ENCODE measurements at places on chromosomes 11 and 22.

GRCh38 chr11:121996574-121996973 is 119.4 kb downstream of the BLID start:
- DNase-seq, result no peak

GRCh38 chr11:34600339-34601084 is 20.4 kb upstream of the EHF start:
- no peak for DNase-seq

DNA sequence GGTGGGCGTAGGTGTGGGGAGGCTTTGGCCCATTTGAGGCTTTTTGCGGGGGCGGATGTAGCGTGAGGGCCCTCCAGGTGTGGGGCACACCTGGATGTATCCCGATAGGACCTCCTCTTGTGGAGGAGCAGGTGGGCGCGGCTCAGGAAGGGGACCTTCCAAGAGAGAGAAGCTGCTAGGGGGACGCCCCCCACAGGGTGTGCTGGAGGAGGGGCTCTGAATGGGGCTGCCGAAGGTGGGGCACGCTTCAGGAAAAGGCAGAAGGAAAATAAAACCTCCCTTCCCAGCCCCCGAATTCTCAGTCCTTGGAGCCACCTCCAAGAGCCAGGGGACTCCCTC is 621 bp downstream of the SGSM1 start:
- no peak for DNase-seq

DNA sequence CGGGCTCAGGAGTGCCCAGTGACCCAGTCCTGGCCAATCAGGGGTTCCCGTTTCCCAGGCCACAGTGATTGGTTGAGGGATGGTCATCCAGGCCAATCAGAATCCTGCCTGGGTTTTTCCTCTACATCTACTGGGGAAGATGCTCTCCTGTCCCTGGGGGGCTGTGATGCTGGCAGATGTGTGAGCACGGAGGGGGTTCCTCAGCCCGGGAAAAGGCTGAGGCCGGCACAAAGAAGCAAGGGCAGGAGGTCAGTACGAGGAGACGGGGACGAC is 171.2 kb downstream of the CTTN start:
- DNase-seq, result no peak

DNA sequence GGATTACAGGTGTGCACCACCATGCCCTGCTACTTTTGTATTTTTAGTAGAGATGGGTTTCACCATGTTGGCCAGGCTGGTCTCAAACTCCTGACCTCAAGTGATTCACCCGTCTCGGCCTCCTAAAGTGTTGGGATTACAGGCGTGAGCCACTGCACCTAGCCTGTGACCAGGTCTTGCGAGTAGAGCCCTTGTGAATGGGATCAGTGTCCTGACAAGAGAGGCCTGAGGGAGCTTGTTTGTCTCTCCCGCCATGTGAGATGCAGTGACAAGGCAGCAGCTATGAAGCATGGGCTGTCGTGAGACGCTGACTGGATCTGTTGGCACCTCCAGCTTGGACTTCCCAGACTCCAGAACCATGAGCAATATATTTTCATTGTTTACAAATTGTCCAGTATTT is 69.3 kb downstream of the LRRC32 start:
- DNase-seq, result no peak

GRCh38 chr11:117986981-117987574 is 884 bp downstream of the IL10RA start:
- DNase-seq, result no peak

- no peak for DNase-seq
These were observed 20.5 kb downstream of the TRMU start for GRCh38 chr22:46355996-46356471.

DNA sequence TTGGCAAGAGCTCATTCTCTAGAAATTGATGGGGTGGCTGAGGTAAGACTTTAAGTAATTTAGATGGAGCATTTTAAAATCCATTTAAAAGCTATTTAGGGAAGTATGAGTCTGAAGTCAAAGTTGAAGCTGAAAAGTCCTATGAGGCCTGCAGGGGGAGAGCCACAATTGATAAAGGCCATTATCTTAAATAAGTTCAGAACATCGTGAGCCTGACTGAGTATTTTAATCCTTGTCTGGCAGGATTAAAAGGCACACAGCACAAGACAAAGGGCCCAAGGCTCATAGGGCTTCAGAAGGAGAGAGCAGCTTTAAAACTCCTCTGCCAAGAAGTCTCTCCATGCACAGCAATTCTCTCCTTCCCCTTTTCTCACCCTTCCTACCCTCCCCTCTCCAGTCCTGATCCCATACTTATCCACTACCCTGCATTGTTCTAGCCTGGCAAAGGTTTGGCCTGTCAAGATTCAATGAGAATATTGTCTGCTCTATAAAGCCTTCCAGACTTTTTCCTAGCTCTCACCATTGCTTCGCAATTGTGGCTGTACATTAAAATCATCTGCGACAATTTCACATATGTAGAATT is 1312.9 kb downstream of the FAM181B start:
- DNase-seq, result no peak

GRCh38 chr22:27876684-27877083 is 42.4 kb downstream of the PITPNB start:
- no peak for DNase-seq

GRCh38 chr22:48751539-48752437 is 1075.9 kb downstream of the BRD1 start:
- DNase-seq, result no peak

DNA sequence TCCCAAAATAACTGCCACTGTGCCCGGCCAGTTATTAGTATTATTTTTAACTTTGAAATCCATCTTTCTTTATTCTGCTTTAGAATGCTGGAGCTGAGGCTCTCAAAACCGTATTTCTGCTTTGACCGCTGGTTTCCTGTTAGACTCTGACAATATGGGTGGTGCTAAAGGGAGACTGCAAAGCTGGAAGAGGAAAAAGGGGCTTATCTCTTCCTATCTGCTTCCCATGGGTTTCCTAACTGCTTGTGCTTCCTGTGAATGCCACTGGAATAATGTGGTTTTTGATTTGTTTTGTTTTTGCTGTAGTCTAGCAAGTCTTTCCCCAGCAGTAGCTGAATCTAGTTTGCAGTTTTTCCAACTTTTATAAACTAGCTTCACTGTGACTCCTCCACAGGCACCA is 43.6 kb downstream of the XRRA1 start:
- DNase-seq, result no peak
